ENCODE measurements at places on chromosomes 2 and 18.

DNA sequence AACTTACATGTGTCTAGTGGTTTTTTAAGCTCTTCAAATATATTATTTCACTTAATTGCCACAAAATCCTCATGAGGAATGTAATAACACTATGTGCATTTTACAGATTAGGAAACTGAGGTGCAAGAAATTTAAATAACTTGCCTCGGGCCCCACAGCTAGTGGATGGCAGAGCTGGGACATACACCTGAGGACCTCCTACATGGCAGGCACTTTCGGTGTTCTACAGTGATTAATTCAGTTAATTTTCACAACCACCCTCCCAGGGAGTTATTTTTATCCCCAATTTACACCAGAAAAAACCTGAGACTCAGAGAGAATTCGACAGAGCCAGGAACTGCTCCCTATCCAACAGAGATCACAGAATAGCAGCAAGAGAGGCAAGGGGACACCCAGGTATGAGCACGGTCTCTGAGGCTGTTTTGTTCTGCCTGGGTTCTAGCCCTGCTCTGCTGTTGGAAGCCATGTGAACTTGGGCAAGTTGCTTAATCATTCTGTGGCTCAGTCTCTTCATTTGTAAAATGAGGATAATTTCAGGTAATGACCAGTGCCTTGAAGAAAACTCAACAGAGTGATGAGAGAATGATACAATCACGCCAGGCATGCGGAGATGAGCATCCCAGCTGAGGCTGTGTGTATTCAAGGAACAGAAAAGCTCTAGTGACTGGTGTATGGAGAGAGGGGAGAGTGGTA is 82.3 kb downstream of the MYCN start:
- no peak for DNase-seq

- no peak for DNase-seq
Measured at GRCh38 chr18:25830787-25831186, 259.6 kb downstream of the SS18 start.

- no peak for DNase-seq
Measured at GRCh38 chr2:20067992-20068584, 16.7 kb upstream of the LAPTM4A start.

- no peak for DNase-seq
Measured at GRCh38 chr2:215843579-215843978, 169.8 kb downstream of the MREG start.

DNA sequence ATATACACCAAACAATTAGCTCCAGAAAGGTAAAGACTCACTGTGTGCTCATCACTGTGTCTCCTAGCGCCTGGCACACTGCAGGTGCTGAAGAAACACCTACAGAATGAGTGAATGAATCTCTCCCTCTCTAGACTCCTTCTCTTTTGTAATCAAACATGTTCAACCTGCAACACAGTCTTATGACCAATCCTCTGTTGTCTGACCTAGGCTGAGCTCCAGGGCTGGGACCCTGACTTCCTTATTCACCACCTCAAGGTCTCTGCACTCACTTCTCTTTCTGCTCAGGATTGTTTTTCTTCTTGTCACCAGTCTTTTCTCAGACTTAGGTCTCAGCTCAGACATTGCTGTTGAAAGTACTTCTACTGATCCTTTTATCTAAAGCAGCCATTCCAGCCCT is 9.8 kb downstream of the CKAP2L start:
- no peak for DNase-seq
